ENCODE measurements at places on chromosomes 5 and 9.

GRCh38 chr5:5018578-5018970, 121.6 kb upstream of the ADAMTS16 start:
- DNase-seq, result no peak

DNA sequence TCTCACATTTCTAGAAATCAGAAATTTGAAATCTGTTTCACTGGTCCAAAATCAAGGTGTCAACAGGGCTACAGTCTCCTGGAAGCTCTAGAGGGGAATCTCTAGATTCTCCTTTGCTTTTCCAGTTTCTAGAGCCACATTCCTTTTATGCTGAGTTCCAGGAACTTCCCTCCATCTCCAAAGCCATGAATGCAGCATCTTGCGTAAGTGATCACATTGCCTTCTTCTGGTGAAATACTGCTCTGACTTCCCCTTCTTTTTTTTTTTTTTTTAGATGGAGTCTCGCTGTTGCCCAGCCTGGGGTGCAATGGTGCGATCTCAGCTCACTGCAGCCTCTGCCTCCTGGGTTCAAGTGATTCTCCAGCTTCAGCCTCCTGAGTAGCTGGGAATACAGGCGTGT, 23.8 kb downstream of the GDA start:
- DNase-seq, result no peak

GRCh38 chr5:43042626-43043399, 2.7 kb upstream of the ANXA2R start:
- DNase-seq, result peak; percentile 74

- no peak for DNase-seq
Observed at GRCh38 chr9:133510926-133511505, 13.7 kb downstream of the MYMK start.

DNA sequence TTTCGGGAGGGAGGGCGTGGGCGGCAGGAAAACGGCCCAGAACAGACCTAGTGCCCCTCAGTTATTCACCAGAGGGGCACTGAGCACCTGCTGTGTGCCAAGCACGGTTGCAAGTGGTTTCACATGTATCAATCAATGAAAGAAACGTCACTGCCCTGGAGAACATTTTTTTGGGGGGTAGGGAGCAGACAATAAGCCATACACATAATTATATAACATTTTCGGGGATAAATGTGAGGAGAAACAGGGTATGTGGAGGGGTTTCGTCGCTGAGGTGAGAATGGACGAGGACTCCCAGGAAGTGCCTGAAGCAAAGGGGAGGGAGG, 444 bp upstream of the ZNF354A start:
- DNase-seq, result no peak

- no peak for DNase-seq
Observed at GRCh38 chr5:21613971-21614488, 1239.1 kb downstream of the CDH12 start.

- DNase-seq, result peak; percentile 67
Observed at GRCh38 chr5:65102976-65103711, 334.4 kb downstream of the CWC27 start.

DNA sequence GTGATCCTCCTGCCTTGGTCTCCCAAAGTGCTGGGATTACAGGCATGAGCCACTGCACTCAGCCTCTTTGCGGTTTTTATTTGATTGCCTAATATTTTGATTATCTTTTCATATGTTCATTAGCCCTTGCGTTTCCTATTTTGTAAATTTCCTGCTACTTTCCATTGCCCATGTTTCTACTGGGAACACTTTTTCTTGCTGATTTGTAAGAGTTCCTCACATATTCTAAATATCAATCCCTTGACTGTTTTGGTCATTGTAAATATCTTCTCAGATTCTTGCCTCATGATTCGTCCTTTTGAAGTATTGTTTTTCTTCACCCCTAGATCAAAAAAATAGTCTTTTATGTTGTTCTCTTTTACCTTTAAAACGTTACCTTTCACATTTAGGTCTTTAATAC, 37.9 kb upstream of the TTC1 start:
- DNase-seq, result no peak

- DNase-seq, result no peak
Observed at GRCh38 chr9:38689678-38690077, 30.3 kb downstream of the FAM240B start.

DNA sequence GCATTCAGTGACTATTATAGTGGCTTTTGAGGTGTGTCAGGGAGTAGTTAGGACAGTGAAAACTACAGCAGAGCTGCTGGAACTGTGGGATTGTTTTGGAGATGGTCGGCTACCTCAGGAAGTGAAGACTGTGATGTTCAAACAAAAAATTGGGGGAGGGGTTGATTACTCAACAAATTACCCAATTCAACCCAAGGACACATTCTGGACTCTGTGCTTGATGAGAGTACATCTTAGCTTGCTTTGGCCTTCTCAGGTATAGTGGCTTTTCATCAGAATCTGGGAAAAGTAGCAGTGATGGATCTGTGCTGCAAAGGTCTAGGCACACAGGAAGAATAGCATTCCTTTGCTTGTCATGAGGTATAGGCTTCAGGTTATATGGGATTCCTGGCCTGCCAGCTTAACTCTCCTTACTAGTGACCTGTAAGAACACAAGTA, 47.0 kb downstream of the SLC44A1 start:
- no peak for DNase-seq

GRCh38 chr9:74948937-74949336, 3.8 kb downstream of the C9orf40 start:
- no peak for DNase-seq

DNA sequence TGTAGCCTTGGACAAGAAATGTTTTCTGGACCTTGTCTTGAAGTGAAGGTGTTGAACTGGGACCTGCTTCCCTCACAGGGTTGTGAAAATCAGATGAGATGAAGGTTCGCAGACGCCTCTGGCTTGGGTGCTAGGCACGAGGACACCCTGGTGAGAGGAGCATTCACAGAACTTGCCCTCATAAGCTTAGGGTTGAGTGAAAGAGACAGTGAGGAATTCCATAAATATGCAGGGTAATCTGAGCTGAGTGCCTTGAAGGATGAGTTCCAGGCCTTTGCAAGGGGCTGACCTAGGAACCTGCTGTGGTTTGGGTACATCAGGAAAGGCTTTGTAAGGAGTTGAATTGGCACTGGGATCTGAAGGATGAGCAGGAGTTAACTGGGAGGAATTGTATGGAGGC, 75.7 kb upstream of the SAP30L start:
- DNase-seq, result no peak

- DNase-seq, result no peak
Observed at GRCh38 chr9:121551985-121552753, 52.5 kb upstream of the GGTA1 start.

DNA sequence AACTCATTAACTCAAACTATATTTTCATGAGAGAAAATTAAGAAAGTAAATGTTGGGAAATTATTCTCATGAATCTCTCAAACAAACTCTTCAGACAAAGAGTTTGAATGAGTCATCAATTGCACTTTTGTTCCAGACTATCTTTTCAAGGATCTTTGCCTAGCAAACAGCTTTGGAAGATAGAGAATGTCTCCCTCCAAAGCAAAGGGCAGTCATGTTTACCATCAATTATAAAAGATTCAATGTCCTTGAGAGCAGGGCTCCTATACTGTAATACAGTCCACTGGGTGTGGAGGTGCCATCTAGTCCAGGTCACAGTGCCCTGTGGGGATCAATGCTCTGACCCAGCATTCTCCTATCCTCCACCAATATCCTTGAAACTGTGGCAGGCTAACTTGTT, 1429.3 kb downstream of the EFNA5 start:
- no peak for DNase-seq

DNA sequence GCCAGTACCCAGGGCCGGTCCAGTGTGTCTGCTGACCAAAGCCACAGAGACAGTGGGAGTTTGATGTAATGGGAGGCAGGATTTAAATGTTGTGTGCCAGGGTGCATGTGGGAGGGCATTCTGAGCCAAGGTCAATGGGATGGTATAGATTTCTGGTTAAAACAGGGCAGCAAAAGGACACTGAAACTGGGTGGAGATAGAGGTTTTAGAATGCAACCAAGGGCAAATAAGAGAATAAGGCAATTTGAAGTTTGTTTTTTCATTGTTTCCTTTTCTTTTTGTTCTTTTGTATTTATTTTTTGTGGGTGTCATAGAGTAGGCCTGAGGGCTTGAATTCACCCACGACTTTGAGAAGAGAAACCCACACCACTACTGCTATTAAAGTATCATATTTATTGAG, 65.5 kb upstream of the CLINT1 start:
- no peak for DNase-seq

Data from NCI-H187 (cell line).